Activated CD4-positive, alpha-beta T cell treated with anti-CD3 and anti-CD28 coated beads, Interleukin-2, amount 10 ng/mL, durations not matched to agents 24 days and 14 days (primary cell): ENCODE measurements at places on chromosomes 7 and 10. TPM values are rescaled to one million over a fixed set of nuclear protein-coding genes. Genes with fewer than 3 reads are reported as not detected.
A peak's percentile ranks its signal among the peaks of the same experiment; 100 is the strongest.

DNA sequence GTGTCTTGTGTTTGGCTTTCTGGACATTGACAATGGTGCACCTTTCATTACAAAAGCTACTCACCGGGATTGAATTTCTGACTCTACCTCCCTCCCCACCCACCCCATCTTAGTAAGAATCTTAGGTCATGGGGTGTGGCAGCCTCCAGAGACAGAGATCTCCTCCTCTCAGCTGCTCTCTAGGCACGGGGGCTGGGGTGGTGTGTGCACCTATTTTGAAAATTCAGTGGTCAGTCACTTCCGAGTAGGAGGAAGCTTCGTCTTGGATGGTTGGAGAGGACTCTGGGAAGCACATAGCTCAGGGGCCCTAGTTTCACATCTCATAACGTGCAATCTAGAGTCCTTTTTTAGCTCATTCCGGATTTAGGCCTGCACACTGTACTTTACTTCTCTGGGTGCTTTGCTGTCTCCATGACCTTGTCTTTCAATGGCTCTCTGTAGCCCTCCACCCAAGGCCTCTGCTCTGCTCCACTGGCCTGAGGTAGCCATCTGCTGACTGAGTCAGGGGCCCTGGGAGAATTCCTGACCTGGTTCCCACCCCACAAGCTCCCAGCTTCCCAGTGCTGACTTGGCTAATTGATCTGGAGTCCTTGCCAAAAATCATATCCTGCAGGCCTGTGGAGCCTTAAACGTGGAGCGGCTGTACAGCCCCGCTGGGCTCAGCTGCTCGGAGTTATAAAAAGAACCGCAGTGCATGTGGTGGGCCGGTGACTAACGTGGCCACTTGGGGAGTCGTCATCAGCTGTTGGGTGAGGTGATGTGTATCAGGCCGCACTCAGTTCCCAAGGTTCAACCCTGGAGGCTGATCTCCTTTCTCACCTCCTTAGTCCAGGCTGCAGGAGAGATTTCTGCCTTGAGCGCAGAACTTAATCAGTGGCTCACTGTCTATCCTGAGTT, 19.3 kb upstream of the ADAMTS14 start:
- DNase-seq, result no peak
- peaks cover 4% of the 10 kb centered on the region for H3K36me3 ChIP-seq
- no peak overlapping the region for H3K4me3 ChIP-seq
- no peak overlapping the region for H3K27ac ChIP-seq
- peaks cover 18% of the 10 kb centered on the region for H3K4me1 ChIP-seq
- H3K27me3 ChIP-seq, result no peaks in the 10 kb centered on the region

GRCh38 chr7:48089046-48090003, at the start of gene UPP1:
TSS of gene UPP1 (plus strand) at chr7:48089265. CDS start at chr7:48094784, 5,519 bp downstream.
- H3K36me3 ChIP-seq, result peaks cover 46% of the 10 kb centered on the region
- H3K27ac ChIP-seq, result peak within 1 kb of the TSS; percentile 96
- H3K27me3 ChIP-seq, result no peaks in the 10 kb centered on the region
- DNase-seq, result peak; percentile 97

Gene HOXA4
- total RNA-seq, result not detected in 2 replicates

DNA sequence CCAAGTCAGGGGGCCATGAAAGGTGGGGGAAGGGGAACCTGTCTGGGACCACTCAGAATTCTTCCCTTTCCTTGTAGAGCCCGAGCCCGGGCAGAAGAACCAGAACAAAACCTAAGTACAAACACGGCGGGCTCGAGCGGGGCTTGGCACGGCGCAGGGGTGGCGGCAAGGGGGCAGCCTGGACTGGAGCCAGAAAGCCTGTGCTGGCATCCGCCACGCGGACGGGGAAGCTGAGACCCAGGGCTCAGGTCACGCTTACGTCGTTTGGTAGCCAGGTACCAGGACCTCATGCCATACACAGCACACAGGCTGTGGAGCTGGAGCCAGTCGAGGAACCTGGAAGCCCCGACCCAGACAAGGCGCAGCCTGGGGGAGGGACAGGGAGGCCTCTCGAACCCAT, 6.6 kb upstream of the GPER1 start:
- no peak for DNase-seq
- no peaks in the 10 kb centered on the region for H3K36me3 ChIP-seq
- no peak overlapping the region for H3K4me3 ChIP-seq
- H3K4me1 ChIP-seq, result no peaks in the 10 kb centered on the region

DNA sequence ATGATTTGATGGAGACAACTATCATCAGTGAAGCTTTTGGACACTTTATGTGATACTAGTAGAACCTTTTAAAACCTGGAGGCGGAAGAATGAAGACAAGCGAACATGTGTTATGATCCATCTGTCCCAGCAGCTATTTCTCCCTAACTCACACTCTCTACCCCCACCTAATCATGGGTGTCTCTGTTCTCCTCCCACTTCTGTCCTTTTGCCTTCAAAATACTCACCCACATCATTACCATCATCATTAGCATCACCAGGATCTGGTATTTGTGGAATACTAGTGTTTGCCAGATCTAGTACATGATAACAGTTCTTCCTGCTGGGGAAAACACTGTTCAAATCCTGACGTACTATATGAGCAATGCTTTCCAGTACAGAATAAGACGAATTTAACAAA, 287.7 kb downstream of the DOCK4 start:
- no peaks in the 10 kb centered on the region for H3K27me3 ChIP-seq
- DNase-seq, result no peak
- H3K36me3 ChIP-seq, result no peaks in the 10 kb centered on the region
- no peak overlapping the region for H3K27ac ChIP-seq
- no peaks in the 10 kb centered on the region for H3K4me1 ChIP-seq
- no peak overlapping the region for H3K4me3 ChIP-seq

Gene ATOH7
- not detected in 2 replicates for total RNA-seq

GRCh38 chr7:127252377-127252713, 396 bp downstream of the GRM8 start:
- no peaks in the 10 kb centered on the region for H3K36me3 ChIP-seq
- H3K27me3 ChIP-seq, result peaks cover 76% of the 10 kb centered on the region
- DNase-seq, result no peak
- no peak overlapping the region for H3K27ac ChIP-seq
- H3K4me3 ChIP-seq, result peak overlapping the region; percentile 76

GRCh38 chr10:115861864-115862263, 411.1 kb downstream of the GFRA1 start:
- DNase-seq, result no peak
- H3K27me3 ChIP-seq, result no peaks in the 10 kb centered on the region
- no peaks in the 10 kb centered on the region for H3K4me1 ChIP-seq
- H3K36me3 ChIP-seq, result no peaks in the 10 kb centered on the region
- no peak overlapping the region for H3K27ac ChIP-seq

GRCh38 chr10:101095550-101096213, 33.9 kb downstream of the KAZALD1 start:
- H3K27ac ChIP-seq, result no peak overlapping the region
- peaks cover 22% of the 10 kb centered on the region for H3K27me3 ChIP-seq
- H3K36me3 ChIP-seq, result no peaks in the 10 kb centered on the region
- peaks cover 4% of the 10 kb centered on the region for H3K4me1 ChIP-seq

- no peaks in the 10 kb centered on the region for H3K27me3 ChIP-seq
- H3K36me3 ChIP-seq, result no peaks in the 10 kb centered on the region
- H3K4me1 ChIP-seq, result no peaks in the 10 kb centered on the region
- no peak overlapping the region for H3K27ac ChIP-seq
- DNase-seq, result no peak
Observed at GRCh38 chr7:82697897-82698296, 254.3 kb upstream of the CACNA2D1 start.

DNA sequence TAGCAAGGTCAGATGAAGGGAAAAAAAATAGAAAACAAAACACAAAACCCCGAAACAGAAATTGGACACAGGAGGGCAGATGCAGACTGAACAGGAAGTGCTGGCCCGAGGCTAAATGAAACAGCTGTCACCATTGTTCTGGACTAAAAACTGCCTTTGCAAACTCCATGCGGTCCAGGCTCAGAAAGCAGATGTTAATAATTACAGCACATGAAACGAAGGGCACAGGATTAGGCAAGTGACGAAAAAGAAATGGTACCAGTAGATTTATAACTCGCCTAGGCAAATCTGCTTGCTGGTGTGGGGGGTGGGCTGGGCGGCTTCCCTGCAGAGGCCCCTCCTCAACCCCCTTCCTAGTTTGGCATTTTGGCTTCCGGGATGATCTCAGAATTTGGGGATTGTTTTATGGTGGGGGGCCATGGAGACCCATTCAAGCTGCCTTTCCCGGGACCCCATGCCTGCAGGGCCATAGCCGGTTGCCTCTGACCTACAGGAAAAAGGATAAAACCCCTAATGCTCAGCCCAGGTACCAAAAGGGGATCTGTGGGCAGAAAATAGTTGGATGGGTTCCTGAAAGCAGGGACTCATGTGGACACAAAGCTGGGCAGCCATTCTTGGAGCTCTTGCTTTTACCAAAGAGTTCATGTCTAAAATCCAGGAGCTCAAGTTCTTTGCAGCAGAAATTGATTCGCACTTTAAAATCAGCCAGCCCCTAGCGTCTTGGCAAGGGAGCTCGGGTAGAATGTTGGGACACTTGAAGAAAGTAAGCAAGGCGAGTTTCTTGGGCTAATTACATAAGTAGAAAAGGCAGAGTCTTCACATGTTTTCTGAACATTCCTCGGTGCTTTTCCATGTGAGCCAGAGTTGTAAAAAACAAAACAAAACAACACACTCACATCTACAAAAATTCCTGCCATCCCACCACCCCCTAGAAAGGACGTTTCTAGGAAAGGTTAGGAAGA, 39.0 kb upstream of the EMX2 start:
- H3K4me1 ChIP-seq, result no peaks in the 10 kb centered on the region
- DNase-seq, result no peak
- no peaks in the 10 kb centered on the region for H3K36me3 ChIP-seq

DNA sequence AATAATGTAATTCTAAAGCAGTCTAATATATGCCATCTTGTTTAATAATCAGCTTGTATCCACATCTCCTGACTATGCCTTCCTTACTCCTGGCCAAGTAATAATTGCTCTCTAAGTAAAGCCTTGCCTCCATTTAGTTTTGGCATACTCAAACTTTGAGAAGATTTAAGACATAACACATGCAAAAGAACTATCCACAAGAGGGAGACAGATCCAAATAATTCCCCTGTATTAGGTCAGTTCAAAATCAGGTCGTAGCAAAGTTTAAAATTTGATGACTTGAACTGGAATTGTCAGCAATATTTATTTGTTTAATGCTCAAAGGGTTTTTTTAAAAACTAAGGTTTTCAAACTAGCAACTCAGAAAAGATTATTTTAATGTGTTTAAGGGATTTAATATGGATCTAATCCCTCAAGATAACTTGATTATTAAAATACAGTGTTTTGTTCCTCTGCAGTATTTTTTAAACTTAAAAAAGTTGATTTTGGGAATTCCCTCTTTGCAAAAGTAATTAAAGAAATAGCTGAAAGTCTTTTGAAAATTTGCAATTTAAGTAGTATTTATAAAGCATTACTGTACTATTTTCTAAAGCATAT, 95.3 kb downstream of the HDAC9 start:
- DNase-seq, result no peak
- H3K27ac ChIP-seq, result no peak overlapping the region
- H3K4me1 ChIP-seq, result no peaks in the 10 kb centered on the region
- peaks cover 2% of the 10 kb centered on the region for H3K27me3 ChIP-seq
- H3K4me3 ChIP-seq, result no peak overlapping the region

Gene SHTN1
- total RNA-seq, result 0.05 and 0.07 TPM in 2 replicates

GRCh38 chr7:118436663-118437062, 212.2 kb downstream of the ANKRD7 start:
- no peak overlapping the region for H3K4me3 ChIP-seq
- H3K4me1 ChIP-seq, result no peaks in the 10 kb centered on the region
- no peak for DNase-seq

DNA sequence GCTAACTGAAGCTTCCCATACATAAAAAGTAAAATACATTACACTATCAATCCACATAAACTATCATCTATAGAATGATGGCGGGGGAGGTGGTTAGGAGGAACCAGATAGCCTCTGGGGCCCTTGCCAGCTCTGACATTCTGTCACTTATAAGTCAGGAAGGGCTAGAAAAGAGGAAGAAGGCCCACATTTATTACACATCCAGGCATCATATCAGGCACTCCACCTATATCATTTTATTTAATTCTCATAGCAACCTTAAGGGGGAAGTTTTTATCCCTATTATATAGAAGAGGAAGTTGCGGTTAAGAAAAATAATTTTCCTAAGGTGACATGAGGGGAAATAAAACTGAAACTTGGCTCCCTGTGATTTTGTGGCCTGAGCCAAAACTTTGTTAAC, 29.9 kb downstream of the HEPACAM2 start:
- H3K36me3 ChIP-seq, result no peaks in the 10 kb centered on the region
- H3K4me3 ChIP-seq, result no peak overlapping the region
- no peak for DNase-seq
- peaks cover 38% of the 10 kb centered on the region for H3K27me3 ChIP-seq
- no peaks in the 10 kb centered on the region for H3K4me1 ChIP-seq

GRCh38 chr7:4602905-4603842, 78.9 kb upstream of the FOXK1 start:
- no peak overlapping the region for H3K27ac ChIP-seq
- H3K4me1 ChIP-seq, result no peaks in the 10 kb centered on the region
- no peak overlapping the region for H3K4me3 ChIP-seq
- DNase-seq, result no peak

GRCh38 chr7:22791204-22792158, 31.2 kb downstream of the TOMM7 start:
- no peaks in the 10 kb centered on the region for H3K36me3 ChIP-seq
- DNase-seq, result no peak
- H3K4me3 ChIP-seq, result no peak overlapping the region
- H3K27ac ChIP-seq, result no peak overlapping the region

GRCh38 chr10:74543276-74543675, 283.1 kb upstream of the KAT6B start:
- peaks cover 2% of the 10 kb centered on the region for H3K36me3 ChIP-seq
- H3K27ac ChIP-seq, result no peak overlapping the region
- no peak overlapping the region for H3K4me3 ChIP-seq
- peaks cover 5% of the 10 kb centered on the region for H3K4me1 ChIP-seq
- no peak for DNase-seq

Gene TBX20
- total RNA-seq, result 0.09 and 0.24 TPM in 2 replicates

GRCh38 chr10:106338486-106338885, 826.0 kb downstream of the SORCS1 start:
- no peaks in the 10 kb centered on the region for H3K27me3 ChIP-seq
- H3K4me1 ChIP-seq, result no peaks in the 10 kb centered on the region
- no peak overlapping the region for H3K27ac ChIP-seq
- H3K36me3 ChIP-seq, result no peaks in the 10 kb centered on the region
- no peak overlapping the region for H3K4me3 ChIP-seq
- DNase-seq, result no peak

GRCh38 chr7:1610678-1611302, 41.0 kb upstream of the PSMG3 start:
- no peak overlapping the region for H3K27ac ChIP-seq
- peaks cover 6% of the 10 kb centered on the region for H3K27me3 ChIP-seq

- H3K27me3 ChIP-seq, result no peaks in the 10 kb centered on the region
- no peak overlapping the region for H3K4me3 ChIP-seq
- H3K36me3 ChIP-seq, result peaks cover 6% of the 10 kb centered on the region
- peaks cover 23% of the 10 kb centered on the region for H3K4me1 ChIP-seq
- no peak for DNase-seq
- no peak overlapping the region for H3K27ac ChIP-seq
Observed at GRCh38 chr7:2732959-2733584, 45.1 kb downstream of the AMZ1 start.

Gene CALML3
- total RNA-seq, result not detected in 2 replicates

Gene KIF11
- 39.0 and 39.9 TPM in 2 replicates for total RNA-seq

Gene NPC1L1
- not detected in 2 replicates for total RNA-seq

Gene TAC1
- total RNA-seq, result 0.28 TPM in 1 of 2 replicates, not detected in the other

Gene ZP3
- total RNA-seq, result 7.4 and 7.5 TPM in 2 replicates
